ENCODE measurements at places on chromosomes 6 and 20.

- peak; percentile 39 for DNase-seq
These were observed 625.1 kb upstream of the IMPG1 start for GRCh38 chr6:76697585-76697984.

DNA sequence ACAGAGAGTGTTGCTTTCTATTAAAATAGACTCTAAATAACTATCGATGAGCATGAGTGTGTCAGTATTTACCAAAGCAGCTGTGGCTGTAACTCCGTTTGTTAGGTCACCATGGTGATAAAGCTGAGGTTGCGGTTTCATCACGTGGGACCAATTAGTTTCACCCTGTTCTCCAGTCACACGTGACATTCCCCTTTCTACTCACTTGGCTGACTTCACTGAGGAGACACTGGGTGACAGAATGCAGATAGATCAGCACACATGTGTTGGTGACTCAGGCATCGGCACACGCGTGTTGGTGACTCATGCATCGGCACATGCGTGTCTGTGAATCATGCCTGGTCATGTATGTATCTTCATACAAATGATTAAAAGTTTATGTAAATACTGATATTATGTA is 285.4 kb downstream of the THBS2 start:
- peak; percentile 74 for DNase-seq

GRCh38 chr6:26016963-26017631 is 54.5 kb downstream of the TRIM38 start:
- peak; percentile 29 for DNase-seq

DNA sequence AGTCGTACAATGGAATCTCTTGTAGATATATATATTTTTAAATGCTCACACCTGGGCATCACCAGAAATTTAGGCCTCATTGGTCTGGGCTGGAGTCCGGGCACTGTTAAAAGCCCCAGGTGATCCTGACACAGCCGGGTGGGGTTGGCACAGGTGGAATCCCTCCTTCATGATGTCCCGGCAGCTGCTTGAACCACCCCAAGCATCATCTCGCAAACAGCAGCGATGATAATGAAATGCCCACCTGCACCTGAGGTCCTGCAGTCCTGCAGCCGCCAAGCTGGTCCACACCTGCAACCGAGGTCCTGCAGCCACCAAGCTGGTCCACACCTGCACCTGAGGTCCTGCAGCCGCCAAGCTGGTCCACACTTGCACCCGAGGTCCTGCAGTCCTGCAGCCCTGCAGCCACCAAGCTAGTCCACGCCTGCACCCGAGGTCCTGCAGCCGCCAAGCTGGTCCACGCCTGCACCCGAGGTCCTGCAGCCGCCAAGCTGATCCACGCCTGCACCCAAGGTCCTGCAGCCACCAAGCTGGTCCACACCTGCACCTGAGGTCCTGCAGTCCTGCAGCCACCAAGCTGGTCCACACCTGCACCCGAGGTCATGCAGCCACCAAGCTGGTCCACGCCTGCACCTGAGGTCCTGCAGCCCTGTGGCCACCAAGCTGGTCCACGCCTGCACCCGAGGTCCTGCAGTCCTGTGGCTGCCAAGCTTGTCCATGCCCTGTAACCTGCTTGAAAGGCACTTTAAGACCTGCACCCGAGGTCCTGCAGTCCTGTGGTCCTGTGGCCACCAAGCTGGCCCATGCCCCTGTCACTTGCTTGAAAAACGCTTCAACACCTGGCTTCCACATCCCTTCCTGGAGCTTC is 261.2 kb downstream of the DLL1 start:
- no peak for DNase-seq

DNA sequence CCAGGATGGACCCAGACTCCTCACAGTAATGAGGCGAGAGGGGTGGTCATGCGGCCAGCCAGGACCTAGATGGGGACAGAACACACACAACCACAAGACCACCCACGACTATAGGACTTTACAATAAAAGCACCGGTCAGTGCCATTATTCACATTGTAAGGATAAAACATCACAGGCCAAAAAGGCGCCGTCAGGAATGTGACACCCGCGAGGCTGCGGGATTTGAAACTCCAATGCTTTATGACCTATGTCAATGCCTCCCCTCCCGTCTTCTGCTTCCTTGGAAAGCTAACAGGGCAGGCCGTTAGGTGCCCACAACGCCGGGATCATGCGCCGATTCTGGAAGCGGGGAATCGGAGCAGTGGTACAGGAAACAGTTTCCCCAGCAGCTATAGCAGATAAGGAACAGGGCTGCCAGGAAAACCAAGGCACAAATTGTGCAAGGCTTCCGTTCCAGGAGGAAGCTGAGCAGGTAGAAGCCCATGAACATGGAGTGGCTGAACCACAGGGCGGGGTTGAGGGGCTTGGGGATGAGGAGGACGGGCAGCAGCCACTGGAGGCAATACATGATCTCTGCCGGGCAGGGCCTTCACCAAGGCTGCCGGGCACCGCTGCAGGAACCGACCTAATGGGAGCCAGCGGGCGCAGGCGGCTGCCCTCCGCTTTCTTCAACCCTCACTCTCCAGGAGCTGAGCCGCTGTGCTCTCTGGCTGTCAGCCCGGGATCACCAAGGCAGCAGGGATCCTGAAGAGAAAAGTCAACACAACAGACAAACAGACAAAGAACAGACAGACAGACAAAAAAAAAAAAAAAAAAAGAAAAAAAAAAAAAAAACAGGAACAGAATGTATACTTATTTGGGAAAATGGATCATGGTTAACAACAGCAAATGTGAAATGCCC is 2.2 kb upstream of the NNAT start:
- DNase-seq: no peak

- no peak for DNase-seq
These were observed 431.0 kb upstream of the MARCKS start for GRCh38 chr6:113425977-113426660.

- DNase-seq: peak; percentile 18
These were observed 4.6 kb downstream of the FOXQ1 start for GRCh38 chr6:1316489-1316971.

DNA sequence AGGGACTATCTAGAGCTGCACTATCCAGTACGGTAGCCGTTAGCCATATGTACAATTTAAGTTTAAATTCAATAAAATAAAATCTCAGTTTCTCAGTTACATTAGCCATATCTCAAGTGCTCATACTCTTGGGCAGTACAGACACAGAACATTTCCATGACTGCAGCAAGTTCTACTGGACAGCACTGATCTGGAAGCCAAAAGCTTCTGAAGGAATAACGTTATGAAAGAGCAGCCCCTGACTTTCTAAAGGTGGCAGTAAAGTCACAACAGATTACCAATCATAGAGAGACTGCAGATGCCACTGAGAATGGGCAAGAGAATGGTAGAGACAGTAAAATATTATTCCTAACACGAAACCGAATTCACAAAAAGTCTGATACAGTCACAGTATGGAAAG is 36.8 kb downstream of the NDRG3 start:
- no peak for DNase-seq

DNA sequence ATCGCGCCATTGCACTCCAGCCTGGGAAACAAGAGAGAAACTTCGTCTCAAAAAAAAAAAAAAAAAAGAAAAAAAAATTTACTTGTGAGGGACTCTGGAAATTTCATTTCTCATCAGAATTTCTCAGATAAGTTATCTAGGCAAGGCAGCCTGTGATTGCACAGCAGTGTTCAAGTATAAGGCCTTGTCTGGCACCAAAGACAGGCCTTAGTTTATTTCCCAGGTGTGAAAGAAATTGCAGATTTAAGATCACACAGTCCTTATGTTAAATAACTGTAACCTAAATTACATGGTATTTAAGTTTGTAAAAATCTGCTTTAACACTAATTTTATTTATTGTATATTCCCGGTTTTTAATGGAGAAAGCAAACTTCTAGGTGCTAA is 34.8 kb downstream of the HFE start:
- no peak for DNase-seq

GRCh38 chr6:145813285-145814034 is 1.1 kb downstream of the FBXO30 start:
- DNase-seq: peak; percentile 74

- DNase-seq: no peak
These were observed 40.4 kb downstream of the MAN1A1 start for GRCh38 chr6:119308991-119309657.

- DNase-seq: no peak
These were observed 2.2 kb upstream of the E2F3 start for GRCh38 chr6:20399518-20399917.

DNA sequence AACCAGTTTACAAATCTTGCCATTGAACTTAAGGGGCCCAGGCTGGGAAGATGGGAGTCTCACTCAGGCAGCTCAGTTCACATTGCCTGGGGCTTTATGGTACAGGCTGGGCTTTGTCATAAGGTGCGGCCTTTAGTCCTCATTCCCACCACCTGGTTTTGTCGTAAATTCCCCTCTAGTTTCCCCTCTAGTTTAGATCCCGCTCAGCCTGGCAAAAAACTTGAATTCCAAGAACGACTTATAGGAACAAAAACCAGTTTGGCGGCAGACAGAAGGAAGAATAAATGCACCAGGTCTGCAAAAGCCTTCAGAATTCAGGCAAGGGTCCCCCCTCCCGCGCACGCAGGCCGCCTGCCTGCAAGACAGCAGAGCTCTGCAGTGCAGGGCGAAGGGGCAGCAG is 4.1 kb downstream of the BMP7 start:
- DNase-seq: no peak
